A549 treated with CpdA at 1 μM for 4 hours (cell line): ENCODE measurements at places on chromosomes 3 and 15. TPM values are rescaled to one million over a fixed set of nuclear protein-coding genes. Genes with fewer than 3 reads are reported as not detected.

Gene CPNE4
- total RNA-seq: 4.1 to 6.4 TPM (median 5.0 TPM) in 5 replicates

Gene SLC22A14
- total RNA-seq: 0.06 to 0.10 TPM in 2 of 5 replicates, not detected in the others

Gene HESX1
- total RNA-seq: 0.23 to 0.51 TPM (median 0.37 TPM) in 3 of 5 replicates, not detected in the others

Gene DPPA2
- total RNA-seq: not detected in 5 replicates

Gene TGM5
- total RNA-seq: not detected in 5 replicates

Gene SEC62
- 80.2 to 158 TPM (median 94.6 TPM) in 5 replicates for total RNA-seq

Gene TLR9
- total RNA-seq: 0.08 TPM in 2 of 5 replicates, not detected in the others

Gene CHRFAM7A
- total RNA-seq: 3.8 to 7.0 TPM (median 5.1 TPM) in 5 replicates

Gene RBPMS2
- total RNA-seq: 7.1 to 9.5 TPM (median 8.9 TPM) in 5 replicates

Gene SLC9C1
- not detected in 5 replicates for total RNA-seq

Gene TEX9
- total RNA-seq: 3.5 to 6.1 TPM (median 4.6 TPM) in 5 replicates

Gene SLC51B
- total RNA-seq: 10.3 to 14.3 TPM (median 12.6 TPM) in 5 replicates

Gene GPR15
- total RNA-seq: not detected in 5 replicates

Gene DLEC1
- 0.05 to 0.15 TPM (median 0.06 TPM) in 4 of 5 replicates, not detected in the other for total RNA-seq

Gene HHLA2
- 0.03 to 0.12 TPM in 2 of 5 replicates, not detected in the others for total RNA-seq

Gene CAND2
- total RNA-seq: 0.31 to 0.50 TPM (median 0.37 TPM) in 5 replicates

Gene LXN
- 64.5 to 96.3 TPM (median 73.2 TPM) in 5 replicates for total RNA-seq

Gene MYZAP
- 0.50 to 0.99 TPM (median 0.80 TPM) in 5 replicates for total RNA-seq

Gene ABHD10
- total RNA-seq: 19.8 to 27.1 TPM (median 22.4 TPM) in 5 replicates

Gene ROPN1
- not detected in 5 replicates for total RNA-seq

Gene GPR62
- 0.07 TPM in 1 of 5 replicates, not detected in the others for total RNA-seq

Gene CBLB
- 8.7 to 14.1 TPM (median 11.8 TPM) in 5 replicates for total RNA-seq

Gene RASGRP1
- total RNA-seq: 0.26 to 0.38 TPM (median 0.30 TPM) in 5 replicates

Gene GOLGA8S
- 0.10 to 0.20 TPM (median 0.15 TPM) in 5 replicates for total RNA-seq

Gene FOXB1
- not detected in 5 replicates for total RNA-seq

Gene NFKBIZ
- 5.1 to 8.1 TPM (median 6.8 TPM) in 5 replicates for total RNA-seq

Gene TM6SF1
- 0.05 to 0.10 TPM in 2 of 5 replicates, not detected in the others for total RNA-seq

Gene KLHL40
- not detected in 5 replicates for total RNA-seq

Gene GOLGA6D
- 0.05 TPM in 1 of 5 replicates, not detected in the others for total RNA-seq

Gene HGD
- total RNA-seq: 12.7 to 18.2 TPM (median 15.7 TPM) in 5 replicates

Gene APEH
- 59.0 to 65.7 TPM (median 64.8 TPM) in 5 replicates for total RNA-seq

Gene SCN11A
- not detected in 5 replicates for total RNA-seq

Gene ACTRT3
- 2.6 to 3.1 TPM (median 2.8 TPM) in 5 replicates for total RNA-seq

Gene CCRL2
- 0.13 to 0.26 TPM (median 0.22 TPM) in 4 of 5 replicates, not detected in the other for total RNA-seq

Gene REC114
- not detected in 5 replicates for total RNA-seq

Gene AKAP13
- 42.8 to 51.3 TPM (median 45.0 TPM) in 5 replicates for total RNA-seq

Gene UBAP1L
- total RNA-seq: 0.59 to 1.3 TPM (median 0.87 TPM) in 5 replicates

Gene CLCN2
- total RNA-seq: 4.6 to 5.8 TPM (median 5.1 TPM) in 5 replicates

Gene SIDT1
- total RNA-seq: 0.37 to 0.56 TPM (median 0.46 TPM) in 5 replicates

Gene SERINC4
- 0.05 to 0.12 TPM (median 0.08 TPM) in 4 of 5 replicates, not detected in the other for total RNA-seq

Gene TRIM42
- not detected in 5 replicates for total RNA-seq

Gene CDCP1
- total RNA-seq: 13.6 to 18.8 TPM (median 15.7 TPM) in 5 replicates

Gene SLC35G2
- total RNA-seq: 24.5 to 30.2 TPM (median 28.8 TPM) in 5 replicates

Gene CELF6
- total RNA-seq: 0.07 to 0.19 TPM (median 0.12 TPM) in 4 of 5 replicates, not detected in the other

Gene NLGN1
- not detected in 5 replicates for total RNA-seq

Gene FOXL2NB
- total RNA-seq: 0.80 to 1.6 TPM (median 1.2 TPM) in 5 replicates

Gene FBXO40
- total RNA-seq: not detected in 5 replicates

Gene TNFAIP8L3
- 3.9 to 6.0 TPM (median 4.7 TPM) in 5 replicates for total RNA-seq

Gene LRRK1
- total RNA-seq: 20.1 to 29.0 TPM (median 22.4 TPM) in 5 replicates

Gene STRIT1
- not detected in 5 replicates for total RNA-seq

Gene RAD51
- 18.5 to 23.7 TPM (median 18.7 TPM) in 5 replicates for total RNA-seq

Gene ZNF660
- not detected in 5 replicates for total RNA-seq
